ENCODE measurements at places on chromosomes 1 and 21.

- DNase-seq = no peak
Observed at GRCh38 chr1:215220346-215220745, 137.8 kb downstream of the KCNK2 start.

DNA sequence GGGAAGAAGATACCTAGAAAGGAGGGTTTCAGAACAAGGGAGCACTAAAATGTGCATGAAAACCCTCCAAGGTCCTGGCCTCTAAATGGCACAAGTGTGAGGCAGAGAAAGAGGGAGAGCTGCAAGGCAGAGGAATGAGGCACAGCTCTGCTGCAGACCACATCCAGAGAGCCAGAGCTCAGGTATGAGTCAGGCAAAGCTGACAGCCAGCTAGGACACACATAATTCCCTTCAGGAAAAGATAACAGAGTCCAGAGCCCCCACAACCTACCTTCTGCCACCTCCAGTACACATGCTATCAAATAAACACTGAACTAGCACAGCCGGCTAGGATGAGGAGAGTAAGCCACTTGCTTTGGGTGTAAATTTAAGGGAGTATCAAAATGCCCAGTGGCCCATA is 62.2 kb downstream of the HSF2BP start:
- DNase-seq = no peak

DNA sequence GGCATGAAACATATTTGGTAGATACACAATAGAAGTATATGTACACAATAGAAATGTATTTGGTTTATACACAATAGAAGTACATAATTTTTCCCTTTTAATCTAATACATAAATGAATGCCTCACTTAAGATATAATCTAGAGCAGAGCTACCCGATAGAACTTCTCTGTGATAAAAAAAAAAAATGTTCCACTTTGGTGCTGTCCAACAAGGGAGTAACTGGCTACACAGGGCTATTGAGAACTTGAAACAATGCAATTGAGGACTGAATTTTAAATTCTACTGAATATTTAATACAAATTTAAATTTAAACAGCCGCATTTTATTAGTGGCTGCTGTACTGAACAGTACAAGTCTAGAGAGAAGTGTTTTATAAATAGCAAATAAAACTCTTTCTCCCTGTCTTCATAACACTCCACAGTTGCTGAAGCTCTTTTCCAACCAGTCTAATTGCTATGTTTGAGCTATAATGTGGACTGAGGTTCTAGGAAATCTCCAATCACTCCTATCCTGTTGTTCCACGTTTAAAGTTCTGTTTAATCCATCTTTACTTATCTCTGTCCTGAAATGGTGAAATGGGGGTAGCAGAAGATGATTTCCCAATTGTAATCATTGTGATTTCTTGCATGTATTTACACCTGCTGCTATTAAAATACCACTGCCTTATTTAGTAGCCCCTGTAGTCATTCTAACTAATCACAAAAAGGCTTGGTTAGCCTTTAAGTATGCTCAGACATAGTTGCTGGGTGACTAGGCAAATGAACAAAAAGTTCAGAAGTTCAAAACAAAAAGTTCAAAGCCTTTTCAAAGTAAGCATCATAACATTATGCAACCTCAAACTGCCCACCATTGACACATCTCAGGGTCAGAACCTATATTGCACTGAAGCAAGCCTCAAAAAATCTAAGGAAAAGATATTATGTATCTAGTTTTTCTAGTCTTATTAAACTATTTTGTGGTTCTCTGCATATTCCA is 192.3 kb upstream of the C1orf87 start:
- no peak for DNase-seq

DNA sequence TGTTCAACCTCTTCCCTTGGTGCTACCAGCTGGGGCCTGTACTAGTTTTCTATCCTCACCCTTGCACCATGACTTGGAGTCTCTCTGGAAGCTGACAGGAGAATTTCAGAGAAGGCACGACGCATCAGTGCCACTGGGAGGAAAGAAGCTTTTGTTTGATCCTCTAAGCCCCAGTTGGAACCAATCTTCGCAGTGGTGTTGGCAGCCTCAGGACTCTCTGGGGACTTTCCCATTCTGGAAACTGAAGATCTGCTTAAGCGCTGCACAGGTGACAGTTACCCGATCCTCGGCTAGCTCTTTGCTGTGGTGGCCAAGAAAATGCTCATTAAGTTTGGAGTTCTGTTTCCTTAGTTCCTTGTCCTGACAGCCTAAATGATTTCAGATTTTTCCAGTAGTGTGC is 222.3 kb downstream of the RHOU start:
- DNase-seq = no peak

- no peak for DNase-seq
Observed at GRCh38 chr1:22257290-22258275, 114.7 kb upstream of the WNT4 start.

GRCh38 chr1:202192770-202193613 is 607 bp upstream of the LGR6 start:
- no peak for DNase-seq

DNA sequence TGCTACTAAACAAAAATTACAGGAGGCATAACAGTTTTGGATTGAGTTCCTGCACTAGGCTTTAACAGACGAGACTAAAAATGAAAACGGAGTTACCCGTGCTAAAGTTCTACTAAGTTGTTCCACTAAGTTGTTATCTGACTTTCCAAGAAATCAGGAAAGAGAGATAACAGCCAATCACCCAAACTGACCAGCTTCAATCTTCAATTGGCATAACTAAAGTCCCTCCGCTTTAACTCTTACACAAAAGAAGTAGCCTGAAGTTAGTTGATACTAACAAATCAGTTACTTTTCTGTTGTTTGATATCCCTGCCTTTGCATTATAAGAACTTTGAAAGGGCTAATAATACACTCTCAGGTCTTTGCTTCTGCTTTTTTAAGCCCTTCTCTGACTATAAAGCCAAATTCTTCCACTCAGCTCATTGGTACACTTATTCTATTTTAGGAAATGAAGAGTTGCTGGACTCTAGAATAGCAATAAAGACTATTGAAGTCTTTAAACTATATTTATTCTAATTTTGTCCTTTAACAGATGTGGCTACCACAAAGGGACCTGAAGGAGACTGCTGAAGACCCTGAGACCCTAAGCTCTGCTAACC is 61.3 kb downstream of the TESK2 start:
- DNase-seq = no peak

GRCh38 chr21:27536319-27536718 is 569.4 kb upstream of the ADAMTS5 start:
- no peak for DNase-seq

GRCh38 chr1:226761322-226761721 is 22.2 kb upstream of the ITPKB start:
- no peak for DNase-seq

DNA sequence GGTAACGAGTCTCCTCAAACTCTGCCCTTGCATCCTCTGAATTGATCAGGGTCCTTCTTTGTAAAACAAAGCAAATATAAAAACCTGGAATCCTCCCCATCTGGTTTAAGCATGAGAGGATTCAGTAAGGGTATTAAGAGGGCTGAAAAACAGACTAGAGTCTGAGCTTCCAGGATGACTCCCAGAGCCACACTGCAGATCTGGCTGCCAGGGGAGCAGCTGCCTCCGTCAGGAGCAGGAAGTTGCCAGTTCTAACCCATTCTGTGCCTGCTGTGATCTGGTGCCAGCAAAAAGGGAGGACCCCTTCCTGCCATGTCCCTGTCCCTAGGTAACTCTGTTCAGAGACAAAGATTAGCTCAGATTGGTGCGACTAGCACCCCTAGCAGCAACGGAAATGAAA is 27.5 kb downstream of the SERTAD4 start:
- DNase-seq = no peak

GRCh38 chr1:179773264-179773663 is 30.2 kb downstream of the FAM163A start:
- DNase-seq = no peak

DNA sequence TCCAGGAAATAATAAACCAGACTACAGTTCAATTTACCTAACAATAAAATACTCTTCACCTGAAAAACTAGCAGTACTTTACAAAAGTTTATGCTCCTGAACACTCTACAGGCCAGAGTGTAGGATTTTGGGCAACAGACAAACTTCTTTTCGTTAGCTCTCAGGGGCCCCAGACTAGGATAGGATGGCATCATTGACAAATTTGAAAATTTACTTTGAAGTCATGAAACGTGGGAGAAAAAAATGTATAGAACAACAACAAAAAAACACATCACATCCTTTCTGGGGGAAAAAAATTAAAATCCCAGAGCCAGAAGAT is 1.2 kb downstream of the PTP4A2 start:
- DNase-seq = no peak

DNA sequence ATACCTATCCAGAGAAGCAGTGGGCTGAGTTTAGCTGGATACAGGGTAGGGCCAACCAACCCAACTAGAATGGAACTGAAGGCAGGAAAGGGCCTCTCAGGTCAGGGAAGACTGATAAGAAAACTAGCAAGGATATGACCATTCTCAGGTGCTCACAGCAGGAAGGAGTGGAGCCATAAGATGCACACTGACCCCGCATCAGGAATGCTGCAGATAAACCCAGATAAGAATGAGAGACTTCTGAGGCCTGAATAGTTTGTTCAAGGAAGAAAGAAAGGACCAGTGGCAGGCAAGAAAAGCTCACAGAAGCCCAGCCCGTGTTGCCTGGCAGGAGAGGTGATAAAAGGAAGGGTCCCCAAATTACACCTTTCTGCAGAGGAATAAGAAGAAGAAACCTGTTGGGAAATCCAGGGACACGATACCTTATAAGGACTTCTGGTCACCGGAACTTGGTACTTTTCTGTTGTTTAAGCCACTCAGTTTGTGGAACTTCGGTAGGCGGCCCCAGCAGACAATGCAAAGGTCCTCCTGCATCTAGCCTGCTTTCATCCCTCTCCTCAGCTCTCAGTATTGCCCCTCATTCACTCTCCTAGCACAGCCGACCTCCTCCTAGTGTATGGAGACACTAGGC is 58.9 kb downstream of the ATP1A1 start:
- no peak for DNase-seq

- DNase-seq = no peak
Observed at GRCh38 chr1:245160288-245160687, 5.5 kb downstream of the KIF26B start.

GRCh38 chr1:36911561-36912364 is 122.6 kb downstream of the GRIK3 start:
- DNase-seq = no peak

DNA sequence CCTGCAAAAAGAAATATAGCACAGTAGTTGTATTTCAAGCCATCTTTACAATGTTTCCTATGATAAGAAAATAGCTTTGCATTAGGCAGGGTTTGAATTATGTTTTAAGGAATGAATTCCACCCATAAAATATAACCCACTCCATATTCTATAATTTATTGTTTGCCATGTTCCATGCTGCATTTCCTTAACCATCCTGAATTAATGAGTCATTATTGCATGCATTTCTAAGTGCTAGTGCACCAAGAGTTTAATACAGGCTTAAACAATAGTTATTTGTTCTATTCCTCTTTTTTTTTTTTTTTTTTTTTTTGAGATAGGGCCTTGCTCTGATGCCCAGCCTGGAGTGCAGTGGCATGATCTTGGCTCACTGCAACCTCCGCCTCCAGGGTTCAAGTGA is 45.2 kb downstream of the MIGA1 start:
- DNase-seq = no peak

- no peak for DNase-seq
Observed at GRCh38 chr1:84775535-84775920, 85.3 kb upstream of the SSX2IP start.

- no peak for DNase-seq
Observed at GRCh38 chr1:156260896-156261295, 13.0 kb upstream of the PAQR6 start.

DNA sequence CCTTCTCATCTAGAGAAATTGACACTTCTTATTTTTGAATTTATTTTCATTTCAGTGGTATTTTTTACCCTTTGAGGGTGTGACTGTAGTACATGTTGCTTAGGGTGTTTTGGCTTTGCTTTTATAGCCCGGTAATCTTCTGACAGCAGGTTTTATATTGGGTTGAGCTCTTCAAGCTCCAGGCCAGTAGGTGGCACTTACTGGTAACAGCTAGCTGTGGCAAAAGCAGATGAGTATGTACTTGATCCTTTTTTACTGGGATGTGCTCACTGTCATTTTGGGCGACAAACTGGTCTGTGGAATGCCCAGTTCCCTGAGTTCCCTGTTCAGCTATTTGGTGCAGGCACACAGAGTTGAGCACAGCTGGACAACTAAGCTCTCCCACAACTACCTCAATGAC is 916.2 kb upstream of the B3GALT2 start:
- no peak for DNase-seq

- no peak for DNase-seq
Observed at GRCh38 chr21:31912501-31912900, 39.7 kb downstream of the HUNK start.

GRCh38 chr1:66576645-66577044 is 42.7 kb downstream of the SGIP1 start:
- no peak for DNase-seq

- DNase-seq = no peak
Observed at GRCh38 chr1:218376722-218377121, 31.6 kb downstream of the TGFB2 start.

DNA sequence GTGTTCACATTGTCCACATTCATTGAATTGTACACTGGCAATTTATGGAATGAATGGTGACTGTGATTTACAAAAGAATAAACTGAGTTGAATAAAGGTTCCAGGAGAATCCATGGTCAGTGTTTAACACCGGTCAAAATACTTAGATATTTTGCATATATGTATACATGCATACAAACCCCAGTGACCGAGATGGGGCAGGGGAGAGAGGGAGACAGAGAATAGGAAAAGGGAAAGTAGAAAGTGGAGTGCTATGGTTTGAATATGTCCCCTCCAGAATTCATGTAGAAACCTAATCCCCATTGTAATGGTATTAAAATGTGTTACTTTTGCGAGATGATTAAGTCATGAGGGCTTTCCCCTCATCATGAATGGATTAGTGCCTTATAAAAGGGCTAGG is 154.4 kb downstream of the TTLL7 start:
- DNase-seq = no peak

- no peak for DNase-seq
Observed at GRCh38 chr1:22393587-22393986, 58.1 kb upstream of the ZBTB40 start.

DNA sequence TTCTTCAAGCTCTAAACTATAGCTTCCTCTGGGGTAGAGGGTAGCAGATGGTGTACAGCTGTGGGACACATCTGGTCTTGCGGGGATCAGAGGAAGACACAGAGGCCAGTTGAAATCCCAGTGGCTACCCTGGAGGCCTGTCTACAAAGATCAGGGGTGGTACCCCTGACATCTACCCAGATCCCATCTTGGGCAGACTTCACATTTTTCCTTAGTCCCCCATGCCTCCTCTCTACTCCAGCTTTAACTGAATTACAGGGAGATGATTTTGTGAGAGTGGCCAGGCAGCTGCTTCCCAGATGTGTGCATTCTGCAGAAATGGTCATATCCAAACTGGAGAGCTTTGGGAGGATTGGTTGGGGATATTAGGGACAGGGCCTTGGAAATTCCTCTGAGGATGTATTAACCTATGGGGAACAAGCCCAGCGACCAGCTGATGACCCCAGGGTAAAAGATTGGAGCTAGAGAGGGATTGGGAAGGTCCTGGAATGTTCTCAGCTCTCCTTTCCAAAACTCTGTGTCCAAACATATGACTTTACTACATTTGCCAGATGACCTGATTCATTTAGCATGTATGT is 9.6 kb upstream of the CD34 start:
- no peak for DNase-seq
